ENCODE measurements at places on chromosomes 5 and 9.

GRCh38 chr5:125143011-125143410 lies 396.6 kb upstream of the ZNF608 start:
- no peak for DNase-seq

DNA sequence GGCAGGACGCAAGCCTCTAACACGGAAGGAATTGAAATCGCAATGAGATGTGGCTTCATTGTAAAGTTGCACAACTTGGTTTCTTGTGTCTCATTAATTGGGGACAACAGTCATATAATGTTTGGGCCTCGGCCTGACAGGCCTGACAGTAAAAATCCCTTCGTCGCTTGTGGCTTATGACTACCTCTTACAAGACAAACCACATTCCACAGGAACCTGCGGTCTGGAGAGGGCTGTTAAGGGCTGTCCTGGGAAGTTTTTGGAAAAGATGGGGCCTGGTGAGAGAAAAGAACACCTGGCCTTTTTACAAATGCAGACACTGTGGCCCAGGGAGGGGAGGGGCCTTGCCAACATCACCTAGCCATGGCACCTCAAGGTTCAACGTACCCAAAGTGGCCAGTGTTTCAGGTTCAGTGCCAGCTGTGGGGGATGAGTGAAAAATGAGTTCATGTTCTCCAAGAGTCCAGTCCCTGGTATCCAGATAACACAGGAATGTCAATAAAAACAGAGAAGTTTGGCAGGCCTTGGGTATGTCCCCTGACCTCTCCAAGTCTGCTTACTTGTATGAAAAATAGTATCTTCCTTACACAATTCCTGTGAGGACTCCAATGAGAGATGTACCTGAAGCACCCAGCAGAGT lies 22.2 kb downstream of the SHB start:
- peak; percentile 83 for DNase-seq

GRCh38 chr9:86308687-86309086 lies 26.3 kb upstream of the ISCA1 start:
- no peak for DNase-seq

DNA sequence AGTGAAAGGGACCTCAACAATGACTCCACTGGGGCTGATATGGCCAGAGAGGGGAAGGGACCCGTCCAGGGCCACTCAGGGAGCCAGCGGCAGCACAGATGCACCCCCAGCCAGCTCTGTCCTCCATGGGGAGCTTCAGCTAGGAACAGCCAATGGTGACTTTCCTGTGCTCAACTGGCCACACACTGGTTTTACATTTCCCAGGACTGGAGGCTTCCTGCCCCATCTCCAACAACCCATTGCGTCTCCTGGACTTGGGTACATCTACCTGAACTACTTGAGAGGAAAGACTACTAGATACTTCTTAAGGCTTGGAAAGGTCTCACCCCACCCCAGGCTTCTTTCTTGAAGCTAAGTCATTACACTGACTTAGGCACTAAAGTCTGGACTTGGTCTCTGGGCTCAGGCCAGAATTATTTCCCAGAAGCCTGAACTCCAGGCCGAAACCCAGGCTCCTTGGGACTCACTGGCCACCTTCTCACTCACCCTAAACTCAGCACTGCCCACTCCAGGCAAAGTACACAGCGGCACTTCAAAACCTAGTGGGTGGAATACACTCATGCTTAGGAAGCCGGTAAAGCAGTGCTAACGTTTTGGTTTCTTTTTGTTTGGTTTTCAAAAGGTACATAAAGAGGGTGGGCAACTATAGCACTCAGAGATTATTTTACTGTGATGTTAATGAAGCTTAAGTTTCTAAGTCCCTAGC lies 1.5 kb downstream of the IGFBPL1 start:
- DNase-seq: no peak

DNA sequence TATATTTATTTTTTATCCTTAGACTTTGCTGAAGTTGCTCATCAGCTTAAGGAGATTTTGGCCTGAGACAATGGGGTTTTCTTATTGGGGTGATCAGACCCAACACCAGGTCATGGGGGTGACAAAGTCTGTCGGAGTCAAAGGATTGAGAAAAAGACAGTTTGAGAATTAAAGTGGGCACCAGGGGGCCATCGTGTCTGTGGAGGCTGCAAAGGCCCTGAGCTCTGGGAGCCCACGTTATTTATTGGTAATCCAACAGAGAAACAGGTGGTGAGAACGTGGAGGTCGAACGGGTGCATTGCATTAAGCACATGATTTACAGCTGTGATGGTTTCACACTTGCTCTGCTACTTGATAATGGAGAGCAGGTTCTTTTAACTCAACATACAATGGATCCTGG lies 102.5 kb upstream of the CDH10 start:
- no peak for DNase-seq

DNA sequence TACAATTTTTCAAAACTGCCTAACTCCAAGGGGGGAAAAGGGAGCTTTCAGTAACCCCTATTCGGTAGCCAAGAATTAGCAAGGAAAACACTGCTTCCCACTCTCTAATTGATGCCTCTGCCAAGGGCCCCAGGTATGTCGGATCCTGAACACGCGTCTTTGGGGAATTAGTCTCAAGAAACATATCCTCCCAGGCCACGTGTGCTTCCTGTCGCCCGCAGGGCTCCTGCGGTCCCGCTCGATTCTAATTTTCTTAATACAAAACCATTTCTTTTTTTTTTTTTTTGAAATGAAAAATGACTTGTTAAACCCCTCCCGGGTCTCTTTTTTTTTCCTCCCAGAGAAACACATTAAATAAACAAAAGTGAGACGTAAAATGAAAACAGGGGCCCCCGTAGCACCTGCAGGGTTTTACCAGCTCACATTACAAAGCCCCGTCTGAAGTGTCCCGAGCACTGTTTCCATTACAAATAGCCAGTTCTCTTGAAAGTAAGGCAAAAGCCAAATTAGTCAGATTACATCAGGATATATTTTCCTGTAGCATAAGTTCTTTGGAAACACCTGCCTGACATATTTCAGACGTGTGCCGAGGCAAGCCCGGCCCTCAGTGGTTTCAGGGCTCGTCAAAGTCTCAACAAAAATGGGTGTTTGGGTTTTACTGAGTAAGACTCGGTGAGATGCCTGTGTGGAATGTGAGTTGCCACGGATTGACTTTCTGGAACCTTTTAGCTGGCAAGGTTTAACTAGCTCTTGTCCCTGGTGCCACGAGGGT lies 21.5 kb downstream of the SMIM23 start:
- no peak for DNase-seq

GRCh38 chr5:173317852-173318251 lies 10.4 kb downstream of the STC2 start:
- DNase-seq: no peak

All from GM04503 (cell line).